Activated T-cell treated with anti-CD3 and anti-CD28 coated beads, Interleukin-2, amount 50 U/mL, for 48 hours (primary cell): ENCODE measurements at places on chromosomes 6 and 20.
A peak's percentile ranks its signal among the peaks of the same experiment; 100 is the strongest.

GRCh38 chr6:159692303-159693127, 526 bp downstream of the SOD2 start:
- DNase-seq, result peak; percentile 74

- DNase-seq, result no peak
Observed at GRCh38 chr6:134132494-134133141, 80.2 kb upstream of the SLC2A12 start.

DNA sequence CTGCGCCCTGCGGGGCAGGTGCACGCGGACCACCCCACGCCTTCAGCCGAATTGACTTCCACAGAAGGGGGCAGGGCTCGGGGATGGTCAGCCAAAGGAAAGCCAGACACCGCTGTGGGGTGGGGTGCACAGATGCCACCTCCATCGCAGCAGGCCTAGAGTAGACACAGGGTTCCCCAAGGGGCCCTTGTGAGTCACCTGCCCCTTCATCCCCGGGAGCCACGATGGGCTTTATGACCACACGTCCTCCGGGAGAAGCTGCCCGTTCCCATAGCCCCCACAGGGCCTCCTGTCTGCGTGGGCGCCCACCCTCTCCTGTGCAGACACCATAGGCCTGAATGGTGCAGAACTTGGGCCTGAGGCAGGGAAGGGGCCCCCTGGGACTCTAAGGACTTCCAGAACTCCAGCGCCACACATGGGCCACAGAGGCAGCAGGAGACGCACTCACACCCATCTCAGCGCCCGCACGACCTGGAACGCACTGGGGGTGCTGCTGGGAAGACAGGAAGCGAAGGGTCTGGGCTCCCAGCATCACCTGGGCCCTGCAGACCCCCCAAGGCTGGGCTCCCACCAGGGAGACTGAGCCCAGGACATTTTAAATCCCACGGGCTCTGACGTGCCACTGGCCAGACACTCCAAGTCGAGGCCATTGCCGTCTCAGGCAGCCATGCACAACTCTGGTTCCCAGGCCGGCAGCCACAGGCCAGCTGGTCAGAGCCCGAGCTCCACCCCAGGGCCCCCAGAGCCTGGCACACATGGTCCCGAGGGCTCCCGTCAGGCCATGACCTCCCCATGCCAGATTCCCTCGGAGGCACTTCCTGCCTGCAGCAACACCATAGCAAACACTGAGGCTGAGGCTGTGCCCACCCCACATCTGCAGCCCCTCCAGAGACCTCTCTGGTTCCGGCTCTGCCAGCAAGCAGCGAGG, 134.2 kb downstream of the DLL1 start:
- no peak for DNase-seq

- no peak for DNase-seq
Observed at GRCh38 chr6:7216941-7217621, 95.9 kb downstream of the SSR1 start.

DNA sequence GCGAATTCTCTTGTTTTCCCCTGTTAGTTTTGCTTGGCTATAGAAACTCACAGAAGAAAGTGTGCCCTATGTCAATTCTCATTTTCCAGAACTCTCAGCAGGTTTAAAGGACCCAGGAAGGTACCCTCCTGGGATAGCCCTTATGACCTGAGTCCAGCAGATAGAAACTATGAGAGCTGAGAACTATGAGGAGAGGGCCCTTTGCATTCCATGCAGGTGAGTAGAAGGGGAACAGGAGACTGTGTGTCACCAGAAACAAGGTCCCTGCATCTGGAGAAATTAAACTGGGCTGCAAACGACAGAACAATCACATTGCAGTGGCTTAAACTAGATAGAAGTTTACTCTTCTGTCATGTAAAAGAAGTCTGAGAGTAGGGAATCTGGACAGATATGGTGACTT, 35.7 kb upstream of the SCUBE3 start:
- no peak for DNase-seq

DNA sequence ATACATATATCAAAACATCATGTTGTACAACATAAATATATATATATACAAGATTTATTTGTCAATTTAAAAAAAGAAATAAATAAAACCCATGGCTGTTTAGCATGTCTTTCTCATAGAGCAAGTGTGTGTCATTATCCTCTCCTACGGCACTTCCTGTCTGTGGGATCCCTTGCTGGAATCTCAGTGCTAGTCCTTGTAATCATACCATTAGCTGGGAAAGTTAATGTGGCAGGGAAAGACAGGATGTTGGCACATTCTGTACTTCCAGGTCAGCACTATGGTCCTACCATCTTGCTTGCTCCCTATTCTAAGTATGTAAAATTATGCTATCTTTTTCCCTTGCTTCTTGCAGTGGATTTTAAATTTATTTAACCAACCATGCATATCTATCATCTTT, 9.5 kb upstream of the SLC17A3 start:
- DNase-seq, result no peak

DNA sequence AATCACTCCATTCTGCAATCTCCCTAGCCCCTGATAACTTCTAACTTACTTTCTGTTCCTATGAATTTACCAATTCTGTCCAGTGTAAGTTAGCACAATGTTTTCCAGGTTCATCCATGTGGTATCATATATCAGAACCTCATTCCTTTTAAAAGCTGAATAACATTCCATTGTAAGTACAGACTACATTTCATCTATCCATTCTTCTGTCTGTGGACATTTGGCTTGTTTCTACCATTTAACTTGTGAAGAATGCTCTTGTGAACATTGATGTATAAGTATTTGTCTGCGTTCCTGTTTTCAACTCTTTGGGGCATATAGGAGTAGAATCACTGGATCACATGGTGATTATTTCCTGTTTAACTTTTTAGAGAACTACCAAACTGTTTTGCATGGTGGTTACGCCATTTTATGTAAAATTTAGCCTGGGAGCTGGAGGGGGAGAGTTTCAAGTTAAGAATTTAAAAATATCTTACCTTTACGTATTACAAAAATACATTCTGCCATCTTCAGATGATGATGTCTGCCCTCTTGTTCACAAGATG, 156.5 kb downstream of the BTBD3 start:
- DNase-seq, result no peak

DNA sequence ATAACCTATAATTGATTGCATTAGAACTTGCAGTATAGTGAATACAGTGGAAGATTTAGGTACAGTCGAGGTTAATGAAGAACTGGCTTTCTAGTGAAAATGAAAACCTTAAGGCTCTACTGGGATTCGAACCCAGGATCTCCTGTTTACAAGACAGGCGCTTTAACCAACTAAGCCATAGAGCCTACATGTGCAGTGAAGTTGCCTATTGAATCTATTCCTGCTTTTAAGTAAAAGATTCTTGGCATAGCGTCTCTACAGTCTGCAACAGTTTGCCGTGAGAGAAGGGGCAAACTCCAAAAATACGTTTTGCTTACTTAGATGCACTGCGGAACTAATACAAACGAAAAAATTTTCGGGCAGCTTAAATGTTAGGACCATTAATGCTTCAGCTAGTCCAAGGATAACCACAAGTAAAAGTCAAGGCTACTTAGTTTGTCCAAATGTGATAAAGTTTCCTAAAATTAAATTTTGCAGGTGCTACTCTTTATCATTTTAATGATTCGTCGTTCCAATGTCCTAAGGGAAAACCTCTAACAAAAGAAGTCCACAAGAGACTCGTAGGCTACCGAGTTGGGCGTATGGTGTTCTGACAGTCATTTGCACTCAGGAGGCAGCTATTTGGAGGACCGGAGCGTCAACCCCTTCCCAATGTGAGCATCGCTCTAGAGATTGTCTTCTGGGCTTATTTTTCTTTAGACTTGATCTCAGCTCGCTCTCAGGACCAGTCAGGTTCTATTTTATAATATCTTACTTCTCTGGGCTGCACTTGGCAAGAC, 31.3 kb upstream of the ZSCAN23 start:
- DNase-seq, result no peak

- DNase-seq, result no peak
Observed at GRCh38 chr20:50845566-50846215, 50.8 kb downstream of the BCAS4 start.

GRCh38 chr6:63023726-63024125, 187.5 kb upstream of the FKBP1C start:
- DNase-seq, result no peak

DNA sequence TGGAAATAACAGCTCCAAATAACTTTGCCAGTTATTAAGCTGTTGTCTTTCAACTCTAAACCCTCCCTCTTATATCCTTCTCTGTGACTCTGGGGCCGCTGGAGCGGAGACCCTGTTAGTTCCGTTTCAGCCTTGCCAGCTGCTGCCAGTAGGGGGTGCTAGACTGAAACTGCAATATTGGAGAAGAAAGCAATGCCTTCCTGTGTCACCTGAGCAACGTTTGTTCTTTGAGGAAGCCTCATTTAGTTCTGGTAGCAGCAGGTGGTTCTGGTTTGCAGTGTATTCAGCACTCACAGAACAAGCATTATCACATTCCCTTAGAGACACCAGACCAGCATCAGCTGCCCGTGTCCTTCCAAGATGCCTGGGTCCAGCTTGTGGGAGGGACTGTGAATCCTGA, 22.9 kb upstream of the JAG1 start:
- peak; percentile 38 for DNase-seq
